ENCODE measurements at places on chromosomes 4 and X.

DNA sequence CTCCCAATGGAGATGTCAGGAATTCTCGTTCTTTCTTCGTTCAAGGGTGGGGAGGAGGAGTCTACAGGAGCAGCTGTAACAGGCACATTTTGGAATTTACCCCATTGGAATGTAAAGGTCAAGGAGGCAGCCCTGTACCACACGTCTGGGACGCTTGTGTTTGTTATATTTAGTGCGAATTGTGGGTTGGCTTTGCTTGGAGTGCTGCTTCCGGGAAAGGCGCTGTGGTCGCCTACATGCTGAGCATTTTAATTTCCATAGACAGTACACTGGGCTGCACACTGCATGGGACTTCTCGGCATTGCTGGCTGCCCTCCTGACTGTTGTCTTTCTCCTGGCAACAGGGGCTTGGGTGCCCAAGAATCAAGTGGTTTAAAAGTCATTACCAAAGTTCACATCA lies 12.8 kb downstream of the GYG2 start:
- peak; percentile 18 for DNase-seq

- DNase-seq: no peak
Observed at GRCh38 chrX:84156821-84157220, 31.2 kb downstream of the RPS6KA6 start.

- DNase-seq: no peak
Observed at GRCh38 chr4:5134620-5135019, 83.3 kb downstream of the STK32B start.

GRCh38 chr4:1249148-1249730 lies 309 bp upstream of the CTBP1 start:
- DNase-seq: peak; percentile 90

- no peak for DNase-seq
Observed at GRCh38 chrX:80576806-80577533, 156.7 kb downstream of the TENT5D start.
